Pericardium fibroblast (primary cell): ENCODE measurements at places on chromosomes 3 and 15. TPM values are rescaled to one million over a fixed set of nuclear protein-coding genes. Genes with fewer than 3 reads are reported as not detected.

Gene CHDH
- total RNA-seq, result under 0.01 and 0.17 TPM in 2 replicates

Gene CHSY1
- total RNA-seq, result 27.6 and 42.9 TPM in 2 replicates

Gene ARGFX
- total RNA-seq, result not detected in 2 replicates

Gene LRRC31
- total RNA-seq, result not detected in 2 replicates

Gene ARPP19
- 59.0 and 76.4 TPM in 2 replicates for total RNA-seq

Gene CPOX
- total RNA-seq, result 24.3 and 35.8 TPM in 2 replicates

Gene CGNL1
- 0.43 and 10.2 TPM in 2 replicates for total RNA-seq

Gene SLC24A5
- total RNA-seq, result not detected in 2 replicates

Gene SYNPR
- not detected in 2 replicates for total RNA-seq

Gene GPR156
- 0.23 and 2.6 TPM in 2 replicates for total RNA-seq

Gene ZFAND6
- total RNA-seq, result 64.5 and 68.8 TPM in 2 replicates

Gene UROC1
- total RNA-seq, result not detected in 2 replicates

Gene SERINC4
- total RNA-seq, result not detected in 2 replicates

Gene TP63
- total RNA-seq, result not detected in 2 replicates

Gene DLEC1
- total RNA-seq, result under 0.01 and 0.12 TPM in 2 replicates

Gene ACAD11
- 14.9 and 19.0 TPM in 2 replicates for total RNA-seq

Gene SH2D7
- not detected in 2 replicates for total RNA-seq

Gene TNK2
- total RNA-seq, result 9.3 and 9.9 TPM in 2 replicates

Gene CTXN2
- total RNA-seq, result not detected in 2 replicates

Gene MESP2
- total RNA-seq, result 0.23 and 0.68 TPM in 2 replicates

Gene SLC41A3
- 31.4 and 46.1 TPM in 2 replicates for total RNA-seq

Gene DNAJA4
- 1.4 and 2.5 TPM in 2 replicates for total RNA-seq

Gene SLC6A11
- not detected in 2 replicates for total RNA-seq

Gene UBAP1L
- total RNA-seq, result 0.34 and 0.35 TPM in 2 replicates

Gene LRTM1
- total RNA-seq, result not detected in 2 replicates

Gene POLQ
- 0.09 and 0.23 TPM in 2 replicates for total RNA-seq

Gene FETUB
- total RNA-seq, result not detected in 2 replicates

Gene CORO2B
- 11.6 and 21.0 TPM in 2 replicates for total RNA-seq

Gene GOLGA6L26
- total RNA-seq, result not detected in 2 replicates

Gene SLC9A9
- total RNA-seq, result 3.4 and 15.5 TPM in 2 replicates

Gene DUOXA2
- not detected in 2 replicates for total RNA-seq

Gene GOLGA6L7
- total RNA-seq, result not detected in 2 replicates

Gene CHST13
- not detected in 2 replicates for total RNA-seq

Gene PLA2G4D
- total RNA-seq, result not detected in 2 replicates

Gene NPAP1
- total RNA-seq, result not detected in 2 replicates

Gene HTR3E
- total RNA-seq, result not detected in 2 replicates

Gene USF3
- total RNA-seq, result 6.1 and 7.7 TPM in 2 replicates

Gene KLHL6
- total RNA-seq, result not detected in 2 replicates

Gene SEMA3B
- total RNA-seq, result 10.6 and 16.0 TPM in 2 replicates

Gene GNB4
- total RNA-seq, result 30.2 and 45.6 TPM in 2 replicates

Gene PPP1R14D
- not detected in 2 replicates for total RNA-seq

Gene ARRDC4
- total RNA-seq, result 15.9 and 30.5 TPM in 2 replicates
